ENCODE measurements at places on chromosomes 11 and 22.

GRCh38 chr22:48673806-48674500 lies 1153.7 kb downstream of the BRD1 start:
- DNase-seq = no peak

GRCh38 chr11:3165916-3166267 lies 782 bp upstream of the OSBPL5 start:
- no peak for DNase-seq

- no peak for DNase-seq
These were observed 172.6 kb upstream of the CADM1 start for GRCh38 chr11:115676768-115677167.

DNA sequence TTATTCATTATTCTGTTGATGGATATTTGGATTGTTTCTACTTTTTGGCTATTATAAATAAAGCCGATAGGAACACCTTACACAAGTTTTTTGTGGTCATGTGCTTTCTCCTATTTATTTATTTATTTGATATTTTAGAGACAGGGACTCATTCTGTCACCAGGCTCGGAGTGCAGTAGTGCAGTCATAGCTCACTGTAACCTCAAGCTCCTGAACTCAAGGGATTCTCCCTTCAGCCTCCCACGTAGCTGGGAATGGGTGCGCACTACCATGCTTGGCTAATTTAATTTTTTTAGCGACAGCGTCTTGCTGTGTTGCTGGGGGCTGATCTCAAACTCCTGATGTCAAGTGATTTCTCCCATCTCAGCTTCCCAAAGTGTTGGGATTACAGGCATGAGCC lies 135.1 kb downstream of the UVRAG start:
- no peak for DNase-seq

Measured in upper lobe of right lung (tissue), 1 donor.